ENCODE measurements at places on chromosomes 3 and 15.

GRCh38 chr15:28890711-28891495 lies 5.1 kb downstream of the APBA2 start:
- DNase-seq: no peak

- DNase-seq: peak; percentile 84
Measured at GRCh38 chr3:43178891-43179366, 73.0 kb upstream of the POMGNT2 start.

DNA sequence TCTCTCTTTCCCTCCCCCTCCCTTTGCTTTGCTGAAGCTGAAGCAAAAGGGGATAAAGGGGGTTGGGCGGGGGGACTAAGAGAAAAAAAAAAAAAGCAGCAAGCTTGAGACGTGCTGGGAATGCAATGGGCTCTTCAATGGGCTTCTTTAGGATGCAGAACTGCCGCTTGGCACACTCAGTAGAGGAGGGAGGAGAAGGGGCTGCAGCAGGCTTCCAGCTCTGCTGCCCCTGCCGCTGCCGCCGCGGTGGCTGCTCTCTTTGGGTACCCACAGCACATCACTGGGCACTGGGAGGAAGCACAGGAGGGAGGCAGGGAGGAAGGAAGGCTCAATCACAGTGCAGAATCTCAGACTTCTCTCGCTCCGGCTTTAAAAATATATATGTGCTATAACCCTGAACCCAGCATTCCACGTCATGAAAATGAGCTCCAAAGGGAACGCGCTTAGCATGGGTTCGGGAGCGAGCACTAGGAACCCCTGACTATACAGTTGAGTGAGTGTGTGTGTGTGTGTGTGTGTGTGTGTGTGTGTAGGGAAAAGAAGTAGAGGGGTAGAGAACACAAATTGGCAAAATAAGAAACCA lies 3.5 kb downstream of the SLITRK3 start:
- no peak for DNase-seq

- DNase-seq: peak; percentile 15
Measured at GRCh38 chr3:41651718-41652117, 310.2 kb downstream of the ULK4 start.

DNA sequence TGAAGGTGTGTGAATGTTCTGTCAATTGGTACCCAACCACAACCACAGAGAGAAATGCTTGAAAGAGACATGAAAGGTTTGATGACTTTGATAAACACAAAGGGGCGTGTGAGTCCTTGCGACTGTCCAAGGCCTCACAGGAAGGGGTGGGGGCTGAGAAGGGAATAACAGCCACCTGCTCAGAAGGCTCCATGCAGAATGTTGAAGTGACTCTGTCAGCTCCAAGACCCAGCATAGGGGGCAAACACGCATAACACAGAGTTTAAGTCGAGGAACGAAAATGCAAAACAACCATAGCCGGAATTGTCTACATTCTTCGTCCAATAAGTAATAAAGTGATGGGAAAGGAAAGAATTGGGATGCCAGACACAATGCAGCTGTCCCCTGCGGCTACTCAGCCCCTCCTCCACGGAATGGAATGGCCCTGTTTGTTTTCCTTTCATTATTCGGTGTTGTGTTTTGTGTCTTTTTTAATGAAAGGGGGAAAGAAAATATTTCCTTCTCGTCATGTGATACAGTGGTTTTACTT lies 19.9 kb downstream of the TMEM212 start:
- no peak for DNase-seq

DNA sequence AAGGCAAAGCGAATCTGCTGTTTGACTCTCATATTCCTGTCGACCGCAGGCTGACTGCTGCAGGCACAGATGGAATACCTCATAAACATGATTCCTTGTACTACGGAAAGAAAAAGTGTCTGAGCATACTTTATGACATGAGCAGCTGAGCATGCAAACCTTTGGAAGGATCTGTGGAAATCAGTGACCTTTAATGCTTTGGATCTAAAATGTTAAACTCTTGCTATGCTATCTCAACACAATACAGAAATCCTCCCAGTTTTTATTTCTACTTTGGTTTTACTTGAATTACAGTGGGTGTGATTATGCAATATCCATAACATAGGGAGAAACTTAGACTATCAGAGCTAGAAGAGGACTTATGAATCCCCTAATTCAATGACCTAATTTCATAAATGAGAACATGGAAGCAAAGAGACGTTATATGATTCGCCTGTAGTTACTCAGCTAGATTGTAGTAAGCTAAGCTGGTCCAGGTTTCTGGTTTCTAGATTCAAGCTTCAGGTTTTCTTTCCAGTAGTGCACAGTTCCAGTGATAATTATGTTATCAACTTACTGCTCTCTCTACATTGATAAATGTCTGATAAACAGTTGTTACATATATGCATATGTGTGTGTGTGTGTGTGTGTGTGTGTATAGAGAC lies 127.6 kb upstream of the GBE1 start:
- no peak for DNase-seq

DNA sequence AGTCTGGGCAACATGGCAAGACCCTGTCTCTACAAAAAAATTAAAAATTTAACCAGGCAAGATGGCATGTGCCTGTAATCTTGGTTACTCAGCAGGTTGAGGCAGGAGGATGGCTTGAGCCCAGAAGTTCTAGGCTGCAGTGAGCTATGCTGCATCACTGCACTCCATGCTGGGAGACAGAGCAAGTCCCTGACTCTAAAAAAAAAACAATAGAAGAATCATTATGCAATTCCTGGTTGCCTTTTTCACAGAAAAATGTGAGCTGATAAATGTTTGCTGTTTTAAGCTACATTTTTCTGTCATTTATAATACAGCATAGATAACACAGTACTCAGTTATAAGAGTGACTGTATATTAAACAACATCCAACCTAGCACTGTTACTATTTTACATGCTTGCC lies 148.8 kb downstream of the SCAPER start:
- DNase-seq: no peak

DNA sequence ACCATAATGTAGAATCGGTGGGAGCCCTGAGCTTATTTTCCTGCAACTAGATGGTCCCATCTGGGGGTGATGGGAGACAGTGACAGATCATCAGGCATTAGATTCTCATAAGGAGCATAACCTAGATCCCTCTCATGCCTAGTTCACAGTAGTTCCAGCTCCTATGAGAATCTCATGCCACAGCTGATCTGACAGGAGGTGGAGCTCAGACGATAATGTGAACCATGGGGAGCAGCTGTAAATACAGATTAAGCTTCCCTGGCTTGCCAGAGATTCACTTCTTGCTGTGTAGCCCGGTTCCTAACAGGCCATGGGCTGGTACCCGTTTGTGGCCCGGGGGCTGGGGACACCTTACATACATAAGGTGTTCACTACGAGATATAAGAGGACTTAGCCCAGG lies 67.5 kb upstream of the LRRFIP2 start:
- no peak for DNase-seq

DNA sequence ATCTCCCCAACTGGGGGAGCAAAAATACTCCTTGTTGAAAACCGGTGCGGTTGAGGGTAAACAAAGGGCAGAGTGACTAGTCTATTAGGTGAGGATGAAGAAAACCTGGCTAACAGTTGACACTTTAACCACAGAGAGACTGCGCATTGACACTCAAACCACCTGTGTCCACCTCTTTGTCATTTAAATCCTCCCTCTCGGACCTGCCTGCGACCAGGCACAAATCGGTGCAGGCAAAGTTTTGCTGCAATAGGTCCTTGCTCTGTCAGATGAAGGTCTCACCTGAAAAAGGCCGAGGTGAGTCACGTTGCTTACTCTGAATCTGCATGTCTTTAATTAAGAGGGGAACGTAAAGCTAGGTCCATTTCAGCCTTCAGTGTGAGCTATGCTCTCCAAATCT lies 494.1 kb upstream of the DPPA4 start:
- DNase-seq: no peak

DNA sequence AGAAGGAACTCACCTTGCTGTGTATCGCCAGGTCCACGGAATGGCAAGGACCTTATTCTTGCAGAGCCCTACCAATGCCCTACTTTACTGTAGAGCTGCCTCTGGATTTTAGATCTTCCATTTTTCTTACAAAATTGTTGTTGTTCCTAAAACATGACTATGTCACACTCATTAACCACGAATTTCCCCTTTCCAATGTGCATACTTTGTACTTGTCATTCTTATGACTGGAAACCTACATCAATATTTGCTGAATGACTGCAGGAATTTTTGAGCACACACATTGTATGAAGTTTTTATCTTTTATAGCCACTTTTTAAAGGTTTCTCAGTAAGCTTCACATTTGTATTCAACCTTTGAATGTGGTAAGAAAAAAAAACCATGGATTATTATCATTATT lies 35.9 kb upstream of the CMSS1 start:
- DNase-seq: no peak

DNA sequence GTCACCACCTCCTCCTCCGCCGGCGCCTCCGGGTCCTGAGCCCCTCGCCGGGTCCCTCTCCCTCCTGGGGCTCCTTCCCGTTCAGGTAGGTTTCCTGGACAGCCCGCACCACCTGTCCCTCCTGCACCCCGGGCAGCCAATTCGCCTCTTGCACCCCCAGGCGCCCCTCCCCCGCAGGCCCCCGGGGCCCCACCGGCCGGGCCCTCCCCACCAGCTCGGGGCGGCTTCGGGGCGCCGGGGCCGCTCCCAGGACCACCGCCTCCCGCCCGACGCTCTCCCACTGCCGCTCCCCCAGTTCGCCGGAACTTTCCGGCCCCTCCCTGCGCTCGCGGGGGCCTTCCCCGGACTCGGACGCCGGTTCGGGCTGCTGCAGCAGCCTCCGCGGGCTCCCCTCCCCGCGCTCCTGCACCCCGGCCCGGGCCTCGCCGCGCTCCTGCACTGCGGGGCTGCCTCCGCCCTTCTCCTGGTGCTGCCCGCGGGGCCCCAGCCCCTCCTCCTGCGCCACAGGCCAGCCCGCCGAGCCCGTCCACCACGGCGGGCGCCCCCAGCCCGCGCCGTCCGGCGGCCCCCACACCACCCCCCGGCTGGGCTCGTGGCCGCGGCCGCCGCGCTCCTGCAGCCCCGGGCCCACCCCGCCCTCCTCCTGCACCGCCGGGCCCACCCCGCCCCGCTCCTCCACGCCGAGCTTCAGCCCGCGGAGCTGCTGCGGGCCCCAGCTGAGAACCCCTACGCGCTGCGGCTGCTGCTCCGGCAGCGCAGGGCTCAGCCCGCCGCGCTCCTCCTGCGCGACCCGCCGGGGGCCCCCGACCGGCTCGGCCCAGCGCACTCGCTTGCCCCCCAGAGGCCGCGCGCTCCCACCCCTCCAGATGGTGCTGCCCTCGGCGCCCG lies 587 bp upstream of the TNK2 start:
- DNase-seq: no peak

- DNase-seq: peak; percentile 72
Measured at GRCh38 chr15:40274350-40275274, 8.3 kb downstream of the ANKRD63 start.

DNA sequence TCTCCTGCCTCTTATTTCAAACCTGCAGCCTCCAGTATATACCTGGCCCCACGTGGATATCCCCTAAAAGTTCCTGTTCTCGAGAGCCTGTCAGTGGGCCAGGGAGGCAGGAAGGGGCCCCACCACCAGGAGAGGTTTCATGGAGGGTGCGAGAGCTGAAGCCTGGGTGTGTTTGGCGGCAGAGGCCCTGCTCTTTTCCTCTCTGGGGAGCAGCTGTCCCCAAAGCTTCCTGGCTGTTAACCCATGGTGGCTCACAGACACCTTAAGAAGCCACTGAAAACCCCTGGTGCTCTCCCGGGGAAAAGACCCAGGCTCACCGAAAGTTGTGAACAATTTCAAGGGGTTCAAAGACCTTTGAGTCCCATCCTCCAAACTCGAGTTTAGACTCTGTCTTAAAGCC lies 1.1 kb downstream of the PRRT3 start:
- no peak for DNase-seq

DNA sequence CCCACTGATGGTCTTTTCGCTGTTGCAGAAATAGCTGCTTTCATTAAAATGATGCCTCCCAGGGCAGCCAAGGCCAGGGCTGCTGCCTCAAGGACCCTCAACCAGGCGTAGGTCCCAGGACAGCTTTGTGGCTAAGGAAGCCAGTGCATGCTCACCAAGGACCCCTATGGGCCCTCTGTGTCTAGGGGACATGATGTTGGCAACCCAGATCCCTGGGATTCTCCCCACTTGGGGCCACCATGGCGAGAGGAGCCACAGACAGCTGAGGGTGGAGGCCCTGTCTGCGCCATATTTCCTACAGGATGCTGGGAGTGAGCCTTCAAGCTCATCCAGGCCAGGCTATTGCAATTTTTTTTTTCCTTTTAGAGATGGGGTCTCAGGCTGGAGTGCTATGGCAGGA lies 137.2 kb downstream of the CHSY1 start:
- no peak for DNase-seq

- DNase-seq: no peak
Measured at GRCh38 chr15:60395276-60396011, 2.3 kb downstream of the ANXA2 start.

DNA sequence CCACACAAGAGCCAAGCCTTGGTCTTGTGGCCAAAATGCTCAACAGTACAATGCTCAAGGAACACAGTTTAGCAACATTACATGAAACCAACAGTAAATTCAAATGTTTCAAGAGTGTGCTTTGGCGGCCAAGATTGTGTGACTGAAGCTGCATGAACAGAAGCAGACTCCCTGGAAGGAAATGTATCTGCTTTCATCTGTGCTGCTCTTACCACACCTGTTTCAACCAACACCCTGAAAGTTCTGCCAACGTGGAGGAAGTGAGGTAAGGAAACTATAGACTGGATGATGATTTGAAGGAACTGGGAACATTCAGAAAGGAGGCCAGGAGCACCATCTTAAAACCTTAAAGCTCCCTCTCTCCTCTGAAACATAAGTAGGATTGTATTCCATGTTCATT lies 55.7 kb downstream of the MB21D2 start:
- no peak for DNase-seq

GRCh38 chr3:146067048-146067447 lies 93.9 kb downstream of the PLOD2 start:
- peak; percentile 83 for DNase-seq

- no peak for DNase-seq
Measured at GRCh38 chr3:179045719-179046402, 25.7 kb downstream of the ZMAT3 start.

DNA sequence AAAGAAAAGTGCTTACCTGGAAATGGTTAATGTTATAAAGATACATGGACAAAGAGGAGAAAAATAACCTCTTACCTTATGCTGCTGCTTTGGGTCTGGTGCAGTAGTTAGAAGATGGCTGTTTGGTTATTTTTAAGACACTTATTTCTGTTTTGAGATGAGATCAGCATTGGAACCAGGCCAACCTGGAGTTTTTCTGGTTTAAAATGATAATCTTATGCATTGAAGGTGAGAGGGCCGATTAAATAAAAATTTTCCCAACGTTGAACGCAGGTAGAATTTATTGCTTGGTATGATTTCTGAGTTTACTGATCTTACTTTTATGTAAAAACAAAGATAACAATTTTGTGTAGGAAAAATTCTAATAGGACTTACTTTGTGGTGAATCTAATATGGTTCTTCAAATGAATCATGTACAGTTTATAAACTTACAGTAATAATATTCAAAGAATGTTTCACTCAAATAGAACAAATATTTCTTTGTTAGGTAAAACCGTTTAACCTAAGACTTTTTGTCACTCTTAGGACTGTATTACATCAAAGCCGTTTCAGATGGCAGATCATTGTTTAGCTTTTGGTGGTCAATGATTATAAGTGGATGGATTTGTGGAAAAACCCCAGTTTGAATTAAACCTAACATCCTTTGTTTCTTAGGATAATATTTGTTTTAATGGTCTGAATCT lies 14.9 kb downstream of the UBE2E2 start:
- peak; percentile 12 for DNase-seq

GRCh38 chr3:132786890-132787289 lies 64.7 kb upstream of the NPHP3 start:
- DNase-seq: no peak
